Stimulated activated CD4-positive, alpha-beta T cell treated with anti-CD3 and anti-CD28 coated beads, TNF-alpha, amount 100 ng/mL, for 4 hours (primary cell): ENCODE measurements at places on chromosomes 6 and 20.

- DNase-seq, result no peak
These were observed 327.6 kb downstream of the NKAIN2 start for GRCh38 chr6:124131259-124131658.

DNA sequence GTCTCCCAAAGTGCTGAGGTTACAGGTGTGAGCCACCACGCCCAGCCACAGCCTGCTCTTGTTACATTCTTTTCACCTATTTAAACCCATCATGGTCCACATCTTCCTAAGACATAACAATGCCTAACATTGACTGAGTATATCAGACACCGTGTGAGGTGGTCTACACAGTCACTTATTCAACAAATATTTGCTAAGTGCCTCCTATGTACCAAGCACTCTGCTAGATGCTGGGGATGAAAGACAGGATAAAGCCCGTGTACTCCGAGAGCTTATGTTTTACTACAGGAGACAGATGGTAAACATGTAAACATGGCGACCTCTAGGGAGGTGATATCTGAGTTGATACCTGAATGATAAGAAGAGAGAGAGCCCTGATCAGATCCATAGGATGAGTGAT lies 12.7 kb downstream of the BCL2L1 start:
- DNase-seq, result no peak

- no peak for DNase-seq
These were observed 19.9 kb upstream of the NRN1 start for GRCh38 chr6:6026513-6027205.

- no peak for DNase-seq
These were observed 31.8 kb downstream of the L3MBTL3 start for GRCh38 chr6:130050230-130050629.

DNA sequence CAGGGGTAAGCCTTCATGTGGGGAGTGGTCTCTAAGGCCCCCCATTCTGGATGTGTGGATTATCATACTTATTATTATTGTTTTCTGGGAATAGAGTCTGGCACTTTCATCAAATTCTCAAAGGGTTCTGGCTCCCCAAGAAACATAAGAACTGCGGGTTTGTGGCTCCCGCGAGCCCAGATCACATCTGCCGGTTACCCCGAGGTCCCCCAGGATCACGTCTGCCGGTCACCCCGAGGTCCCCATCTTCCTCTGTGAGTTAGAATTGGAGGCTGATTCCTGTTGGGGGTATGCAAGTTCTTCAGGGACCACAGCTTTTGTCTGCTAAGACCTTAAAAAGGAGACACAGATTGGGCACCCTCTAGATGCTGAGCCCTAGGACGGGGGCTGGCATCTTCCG lies 116.7 kb upstream of the FRMD1 start:
- no peak for DNase-seq

GRCh38 chr6:111813237-111813636 lies 60.0 kb downstream of the FYN start:
- no peak for DNase-seq

- DNase-seq, result no peak
These were observed 16.5 kb downstream of the SMLR1 start for GRCh38 chr6:130843575-130844320.

DNA sequence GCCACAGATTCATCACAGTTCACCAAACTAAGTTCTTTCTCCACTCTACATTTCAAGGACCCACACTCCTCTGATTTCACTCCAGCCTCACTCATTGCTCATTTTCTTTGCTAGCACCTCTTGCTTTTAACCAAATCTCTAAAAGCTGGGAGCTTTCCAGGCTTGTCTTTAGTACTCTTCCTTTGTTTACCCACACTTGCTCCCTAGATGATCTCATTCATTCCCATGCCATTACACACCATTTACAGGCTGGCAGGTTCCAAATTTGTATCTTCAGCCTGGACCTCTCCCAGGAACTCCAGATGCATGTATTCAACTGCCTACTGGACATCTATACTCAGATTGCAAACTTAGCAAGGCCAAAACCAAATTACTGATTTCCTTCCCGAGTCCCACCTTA lies 5.3 kb upstream of the GUCA1B start:
- no peak for DNase-seq

DNA sequence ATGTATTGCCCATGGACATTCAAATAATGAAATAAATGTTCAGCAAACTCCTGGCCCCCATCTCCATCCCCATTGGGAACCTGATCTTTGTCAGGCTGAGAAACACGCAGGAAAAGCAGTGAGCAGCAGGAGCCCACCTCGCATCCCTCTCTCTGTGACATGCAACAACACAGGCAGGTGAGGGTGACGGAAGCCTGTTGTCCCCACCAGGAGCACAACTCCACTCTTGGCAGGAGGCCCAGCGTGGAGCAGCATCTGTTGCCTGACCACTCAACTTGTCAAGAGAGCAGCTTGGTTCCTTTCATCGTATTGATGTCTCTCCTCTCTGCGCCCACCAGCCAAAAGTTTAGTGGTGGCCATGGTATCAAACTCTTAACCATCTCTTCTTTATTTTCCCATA lies 586.9 kb upstream of the ARID1B start:
- no peak for DNase-seq

DNA sequence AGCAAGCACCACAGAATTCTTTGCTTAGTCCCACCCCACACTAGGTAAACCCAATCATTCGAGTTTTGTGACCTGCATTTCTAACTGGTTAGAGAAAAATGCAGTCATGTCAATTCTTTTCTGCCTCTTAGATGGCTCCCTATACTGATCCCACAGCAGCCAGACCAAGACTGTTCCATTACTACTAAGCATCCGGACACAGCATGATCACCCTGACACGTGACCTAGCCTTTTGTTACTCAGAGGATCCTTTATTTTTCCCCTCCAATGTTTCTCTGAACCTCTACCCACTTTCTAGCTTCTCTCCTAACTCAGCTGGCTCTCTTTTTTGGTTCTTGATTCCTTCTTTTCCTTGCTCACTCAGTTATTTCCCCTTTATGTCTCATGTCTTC lies 87.9 kb downstream of the PDE10A start:
- DNase-seq, result no peak

DNA sequence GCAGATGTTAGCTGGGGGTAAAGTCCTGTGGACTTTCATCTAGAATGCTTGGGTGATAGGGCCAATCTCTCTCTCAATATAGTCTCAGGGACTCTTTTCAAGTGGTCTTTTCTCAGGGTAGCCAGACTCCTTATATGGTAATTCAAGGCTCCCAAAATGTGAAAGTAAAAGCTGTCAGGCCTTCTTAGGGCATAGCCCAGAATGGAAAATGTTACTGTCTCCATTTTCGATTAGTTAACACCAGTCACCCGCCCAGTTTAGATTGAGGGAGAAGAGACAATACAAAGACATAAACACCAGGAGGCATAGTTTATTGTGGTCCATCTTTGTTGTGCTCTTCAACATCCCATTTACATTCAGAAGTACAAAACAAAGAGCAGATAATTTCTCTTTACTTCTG lies 295.8 kb downstream of the EPHA7 start:
- no peak for DNase-seq

- no peak for DNase-seq
These were observed 8.2 kb upstream of the PXDC1 start for GRCh38 chr6:3759646-3760232.

DNA sequence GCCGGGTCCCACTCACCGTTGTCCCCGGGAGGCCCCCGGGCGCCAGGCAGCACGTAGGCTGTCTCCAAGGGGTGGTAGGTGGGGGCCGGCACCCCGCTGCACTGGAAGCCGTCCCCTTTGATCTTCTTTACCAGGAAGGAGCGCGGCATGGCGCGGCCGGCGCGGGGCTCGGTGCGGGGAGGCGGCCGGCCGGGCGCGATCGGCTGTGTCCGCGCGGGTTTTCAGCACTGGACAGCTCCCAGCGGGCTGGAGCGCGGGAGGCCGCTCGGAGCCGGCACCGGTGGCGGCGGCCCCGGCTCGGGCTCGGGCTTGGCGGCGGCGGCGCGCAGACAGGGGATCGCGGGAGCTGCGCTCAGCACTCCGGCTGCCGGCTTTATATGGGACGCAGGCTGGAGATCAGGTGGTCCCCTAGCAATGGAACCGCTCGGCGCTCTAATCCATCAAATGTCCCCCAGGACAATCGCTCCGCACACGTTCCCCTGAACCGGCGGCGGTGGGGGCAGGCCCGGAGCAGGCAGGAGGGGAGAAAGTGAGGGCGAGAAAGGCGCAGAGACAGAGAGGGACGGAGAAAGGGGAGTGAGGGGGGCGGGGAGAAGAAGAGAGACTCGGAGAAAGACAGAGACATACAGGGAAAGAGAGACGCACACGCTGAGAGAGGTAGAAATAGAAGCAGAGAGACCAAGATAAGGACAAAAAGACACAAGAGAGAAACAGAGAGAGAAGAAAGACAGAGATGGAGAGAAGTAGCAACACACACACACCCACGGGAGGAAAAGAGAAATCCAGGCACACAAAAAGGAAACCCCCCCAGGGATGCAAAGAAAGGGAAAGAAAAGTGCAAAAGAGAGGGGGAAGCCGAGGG lies at the start of gene SCRT2:
TSS of gene SCRT2 (minus strand) at position 350 of the 862 bp plus-strand sequence. CDS start at position 149, 201 bp downstream.
- peak; percentile 17 for DNase-seq

GRCh38 chr20:23636182-23636907 lies 1.4 kb downstream of the CST3 start:
- no peak for DNase-seq

GRCh38 chr6:26235302-26235670 lies 129.7 kb upstream of the BTN3A2 start:
- no peak for DNase-seq

DNA sequence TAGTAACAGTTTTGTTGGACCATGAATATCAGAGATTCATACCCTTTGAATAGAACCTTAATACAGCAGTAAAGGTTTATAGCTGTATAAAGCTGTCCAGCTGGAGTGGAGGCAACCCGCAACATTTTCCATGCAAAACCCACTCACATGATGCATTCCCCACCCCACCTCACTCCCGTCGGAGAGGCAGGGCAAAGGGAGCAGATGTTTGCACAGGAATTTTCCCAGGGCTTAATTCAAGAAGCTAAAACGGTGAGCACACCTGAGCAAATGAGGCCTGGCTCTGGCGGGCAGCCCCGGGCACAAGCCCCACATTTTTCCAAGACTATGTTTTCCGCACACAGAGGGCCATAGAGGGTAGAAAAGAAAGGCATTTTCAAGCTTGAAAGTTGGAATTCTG lies 191.7 kb downstream of the FOXC1 start:
- DNase-seq, result no peak

- DNase-seq, result no peak
These were observed 138.3 kb upstream of the INSM1 start for GRCh38 chr20:20229595-20229994.

GRCh38 chr20:23631981-23632710 lies 5.6 kb downstream of the CST3 start:
- no peak for DNase-seq

- no peak for DNase-seq
These were observed 14.7 kb upstream of the PLCB4 start for GRCh38 chr20:9054176-9054575.

DNA sequence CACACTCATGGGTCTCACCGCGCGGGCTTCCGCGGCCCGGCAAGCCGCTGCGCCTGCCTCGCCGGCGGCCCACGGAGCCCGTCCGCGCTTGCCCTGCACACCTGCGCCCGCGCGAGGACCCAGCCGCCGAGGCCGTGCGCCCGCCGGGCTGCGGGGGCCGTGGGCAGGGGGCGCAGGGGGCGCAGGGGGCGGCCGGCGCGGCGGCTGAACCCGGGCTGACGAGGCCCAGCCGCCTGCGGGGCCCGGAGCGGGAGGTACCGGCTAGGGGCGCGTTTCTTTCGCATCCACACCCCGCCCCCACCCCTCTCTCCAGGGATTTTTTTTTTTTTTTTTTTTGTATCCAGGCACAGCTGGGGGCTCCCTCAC lies 43.8 kb upstream of the OSTM1 start:
- no peak for DNase-seq

- no peak for DNase-seq
These were observed 9.3 kb upstream of the SIRPB2 start for GRCh38 chr20:1500496-1500895.

DNA sequence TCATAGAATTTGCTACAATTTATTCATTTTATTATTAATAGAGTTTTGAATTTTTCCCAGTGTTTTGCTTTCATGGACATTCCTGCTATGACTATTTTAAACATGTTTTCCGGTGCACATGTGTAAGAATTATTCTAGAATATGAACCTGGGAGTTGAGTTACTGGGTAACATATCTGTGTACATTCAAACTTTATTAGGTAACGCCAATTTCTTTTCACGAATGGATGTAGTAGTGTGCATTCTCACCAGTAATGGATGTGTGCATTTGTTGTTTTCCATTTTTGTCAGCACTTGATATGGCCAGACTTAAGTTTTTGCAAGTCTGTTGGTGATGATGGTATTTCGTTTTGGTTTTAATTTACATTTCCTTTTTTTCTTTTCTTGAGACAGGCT lies 118.8 kb downstream of the CDKAL1 start:
- no peak for DNase-seq

DNA sequence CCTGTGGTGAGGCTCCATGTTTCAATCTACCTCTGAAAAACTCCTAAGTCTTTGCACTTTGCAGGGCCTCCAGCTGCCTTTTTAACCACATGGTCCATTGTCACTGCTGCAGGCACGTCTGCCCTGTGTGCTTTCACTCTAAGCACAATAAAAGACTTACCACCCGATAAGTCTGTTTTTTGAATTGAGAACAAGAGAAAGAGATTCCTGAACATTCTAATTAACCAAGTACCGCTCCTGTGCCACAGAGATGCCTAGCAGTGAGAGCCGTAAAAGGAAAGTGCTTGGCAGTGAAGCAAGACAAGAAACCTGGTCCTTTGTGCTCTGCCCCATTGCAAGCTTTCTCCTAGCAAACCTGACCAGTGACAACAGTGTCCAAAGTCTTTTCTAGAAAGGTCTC lies 487.6 kb upstream of the FLRT3 start:
- DNase-seq, result no peak
